H9 (cell line): ENCODE measurements at places on chromosomes 11 and 22. TPM values are rescaled to one million over a fixed set of nuclear protein-coding genes. Genes with fewer than 3 reads are reported as not detected.
A peak's percentile ranks its signal among the peaks of the same experiment; 100 is the strongest.

Gene MFNG
- total RNA-seq: 2.0 and 3.3 TPM in 2 replicates

Gene CBX6
- 31.4 and 32.8 TPM in 2 replicates for total RNA-seq

Gene ZP1
- total RNA-seq: not detected in 2 replicates

Gene MEI1
- total RNA-seq: 0.20 TPM in 1 of 2 replicates, not detected in the other

Gene ANKK1
- total RNA-seq: 0.11 and 0.20 TPM in 2 replicates

Gene AIFM3
- 1.9 and 2.3 TPM in 2 replicates for total RNA-seq

Gene PTPRCAP
- total RNA-seq: 1.7 and 1.9 TPM in 2 replicates

Gene ACTN3
- total RNA-seq: 45.7 TPM in 2 replicates

Gene SHISAL1
- total RNA-seq: 2.9 and 3.0 TPM in 2 replicates

DNA sequence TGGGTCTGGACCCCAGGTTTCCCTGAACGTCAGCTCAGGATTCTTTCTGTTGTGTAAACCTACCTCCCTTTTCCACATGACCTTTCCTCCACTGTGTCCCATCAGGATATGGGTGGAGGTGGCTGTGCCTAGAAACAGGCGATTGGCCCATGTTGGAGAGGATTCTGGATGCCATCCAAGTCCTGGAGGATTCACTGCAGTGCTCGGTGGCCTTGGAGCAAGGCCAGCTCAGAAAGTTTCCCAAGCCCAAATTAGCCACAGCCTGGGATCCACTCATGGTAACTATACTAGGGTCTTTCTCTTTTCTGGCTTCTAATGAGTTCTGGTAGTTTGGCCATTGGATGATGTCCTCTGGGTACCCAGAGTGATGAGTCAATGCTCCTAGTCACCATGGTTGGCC is 141.6 kb downstream of the SNX19 start:
- H3K27ac ChIP-seq: no peak overlapping the region
- no peaks in the 10 kb centered on the region for H3K4me1 ChIP-seq
- H3K27me3 ChIP-seq: no peaks in the 10 kb centered on the region; the same call in 1 of the 2 replicates
- DNase-seq: no peak
- H3K4me3 ChIP-seq: no peak overlapping the region
- no peaks in the 10 kb centered on the region for H3K36me3 ChIP-seq

DNA sequence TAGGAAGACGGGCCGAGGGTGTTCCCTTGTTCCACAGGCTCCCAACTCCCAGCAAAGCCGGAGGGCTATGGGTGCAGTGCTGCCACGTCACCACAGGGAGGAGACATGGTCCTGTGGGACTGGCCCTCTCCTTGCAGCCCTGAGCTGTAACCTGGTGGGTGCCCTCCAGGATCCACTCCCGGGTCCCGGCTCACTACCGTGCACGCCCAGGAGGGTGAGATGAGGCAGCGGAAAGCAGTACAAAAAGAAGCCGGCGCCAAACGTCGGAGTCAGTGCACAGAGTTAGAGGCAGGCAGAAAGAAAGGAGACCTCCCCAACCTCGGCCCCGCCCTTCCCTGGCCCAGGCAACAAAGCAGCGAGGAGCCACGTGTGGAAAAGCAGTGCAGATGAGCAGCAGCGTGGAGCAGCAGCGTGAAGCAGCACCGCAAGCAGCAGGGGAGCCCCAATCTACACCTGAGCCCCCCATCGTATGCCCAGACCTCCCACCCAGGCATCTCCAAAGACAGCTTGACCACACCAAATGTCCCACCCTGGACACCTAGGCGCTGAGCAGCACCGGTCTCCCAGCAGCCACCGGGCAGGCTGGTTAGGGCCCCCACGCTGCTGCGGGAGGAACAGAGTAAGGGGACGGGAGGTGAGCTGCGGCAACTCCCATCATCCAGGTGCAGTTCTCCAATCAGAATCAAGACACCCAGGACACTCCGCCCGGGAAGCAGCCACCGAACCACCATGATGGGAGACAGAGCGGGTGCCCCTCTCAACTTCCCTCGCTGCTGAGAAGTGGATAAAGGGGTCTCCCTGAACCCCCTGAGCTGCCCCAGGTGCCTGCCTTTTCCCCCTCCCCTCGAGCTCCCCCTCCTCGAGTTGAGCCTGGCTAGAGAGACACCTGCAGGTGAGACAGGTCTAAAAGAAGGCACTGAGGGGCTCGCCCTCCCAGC is 28.8 kb downstream of the IGSF9B start:
- H3K4me1 ChIP-seq: no peaks in the 10 kb centered on the region
- H3K27ac ChIP-seq: no peak overlapping the region
- peak; percentile 88 for DNase-seq
- no peaks in the 10 kb centered on the region for H3K27me3 ChIP-seq
- peaks cover 52% of the 10 kb centered on the region for H3K36me3 ChIP-seq
- H3K4me3 ChIP-seq: no peak overlapping the region

- H3K27ac ChIP-seq: no peak overlapping the region
- no peaks in the 10 kb centered on the region for H3K4me1 ChIP-seq
- H3K27me3 ChIP-seq: no peaks in the 10 kb centered on the region
- no peak for DNase-seq
- no peak overlapping the region for H3K4me3 ChIP-seq
These were observed 14.0 kb downstream of the RAC2 start for GRCh38 chr22:37229805-37230672.

DNA sequence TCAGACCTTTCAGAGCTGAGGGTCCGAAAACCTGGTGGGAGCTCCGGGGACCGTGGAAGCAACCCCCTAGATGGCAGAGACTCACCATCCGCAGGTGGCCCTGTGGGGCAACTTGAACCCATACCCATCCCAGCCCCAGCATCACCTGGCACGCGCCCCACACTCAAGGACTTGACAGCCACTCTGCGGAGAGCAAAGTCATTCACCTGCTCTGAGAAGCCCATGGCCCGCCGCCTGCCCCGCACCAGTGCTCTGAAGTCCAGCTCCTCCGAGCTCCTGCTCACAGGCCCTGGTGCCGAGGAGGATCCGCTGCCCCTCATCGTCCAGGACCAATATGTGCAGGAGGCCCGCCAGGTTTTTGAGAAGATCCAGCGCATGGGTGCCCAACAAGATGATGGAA is 2.0 kb downstream of the ARHGEF17 start:
- no peaks in the 10 kb centered on the region for H3K4me1 ChIP-seq
- peaks cover 4% of the 10 kb centered on the region; the same call in 1 of the 2 replicates for H3K27me3 ChIP-seq
- DNase-seq: no peak
- H3K4me3 ChIP-seq: peak overlapping the region; percentile 44; the same call in 2 of the 3 replicates
- H3K27ac ChIP-seq: no peak overlapping the region

- no peak overlapping the region for H3K27ac ChIP-seq
- H3K4me3 ChIP-seq: peak overlapping the region; percentile 41
- DNase-seq: peak; percentile 84
- H3K27me3 ChIP-seq: peaks cover 57% of the 10 kb centered on the region
- peaks cover 5% of the 10 kb centered on the region; the same call in 1 of the 2 replicates for H3K4me1 ChIP-seq
- peaks cover 2% of the 10 kb centered on the region; the same call in 1 of the 3 replicates for H3K36me3 ChIP-seq
These were observed 2.5 kb upstream of the CALCA start for GRCh38 chr11:14974515-14975251.

DNA sequence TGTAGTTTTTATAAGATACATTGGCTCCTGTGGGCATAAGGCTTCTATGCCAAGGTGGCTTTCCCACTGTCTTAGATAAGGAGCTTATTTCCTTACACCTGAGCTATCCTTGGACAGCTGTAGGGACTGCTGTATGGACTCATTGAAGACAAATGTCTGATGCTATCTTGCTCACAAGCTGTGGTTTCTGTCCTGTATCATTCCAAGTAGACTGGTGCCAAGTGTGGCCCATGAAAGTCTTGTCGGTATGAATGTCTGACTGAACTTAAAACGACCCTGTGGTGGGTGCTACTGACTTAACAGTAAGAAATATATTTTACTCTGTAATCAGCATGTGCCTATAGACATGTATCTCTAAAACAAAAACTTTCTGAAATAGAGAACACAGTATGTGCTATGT is 45.0 kb downstream of the LARGE2 start:
- H3K36me3 ChIP-seq: peaks cover 18% of the 10 kb centered on the region; the same call in 1 of the 2 replicates
- DNase-seq: no peak
- H3K4me3 ChIP-seq: no peak overlapping the region
- no peaks in the 10 kb centered on the region for H3K27me3 ChIP-seq
- no peak overlapping the region for H3K27ac ChIP-seq

GRCh38 chr11:74570266-74571061 is 21.9 kb upstream of the POLD3 start:
- H3K27me3 ChIP-seq: no peaks in the 10 kb centered on the region
- no peaks in the 10 kb centered on the region for H3K4me1 ChIP-seq
- no peak overlapping the region for H3K27ac ChIP-seq

DNA sequence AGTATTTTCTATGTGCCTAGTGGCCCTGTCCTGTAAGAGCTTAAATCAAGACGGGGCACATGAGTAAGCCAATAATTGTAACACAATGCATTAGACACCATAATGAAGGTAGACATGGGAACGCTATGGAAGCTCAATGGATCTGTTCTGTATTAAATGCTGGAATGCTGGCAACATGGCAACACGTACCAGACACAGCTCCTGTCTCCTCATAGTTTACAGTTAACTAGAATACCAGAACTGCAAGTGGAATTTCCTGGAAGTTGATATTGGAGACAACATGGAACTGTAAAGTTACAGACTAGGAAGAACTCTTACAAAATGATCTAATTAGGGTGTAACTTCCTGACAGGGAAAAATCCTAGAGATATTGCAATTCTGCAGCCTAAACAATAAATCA is 12.4 kb downstream of the P4HA3 start:
- no peaks in the 10 kb centered on the region for H3K36me3 ChIP-seq
- no peak overlapping the region for H3K27ac ChIP-seq
- no peak overlapping the region for H3K4me3 ChIP-seq
- no peak for DNase-seq

DNA sequence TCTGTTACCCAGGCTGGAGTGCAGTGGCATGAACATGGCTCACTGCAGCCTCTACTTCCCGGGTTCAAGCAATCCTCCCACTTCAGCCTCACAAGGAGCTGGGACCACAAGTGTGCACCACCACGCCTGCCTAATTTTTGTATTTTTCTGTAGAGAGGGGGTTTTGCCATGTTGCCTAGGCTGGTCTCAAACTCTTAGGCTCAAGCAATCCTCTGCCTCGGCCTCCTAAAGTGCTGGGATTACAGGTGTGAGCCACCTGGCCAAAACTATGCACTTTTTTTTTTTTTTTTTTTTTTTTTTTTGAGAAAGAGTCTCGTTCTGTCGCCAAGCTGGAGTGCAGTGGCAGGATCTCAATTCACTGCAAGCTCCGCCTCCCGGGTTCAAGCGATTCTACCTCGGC is 12.4 kb upstream of the CLDN5 start:
- no peak overlapping the region for H3K27ac ChIP-seq
- H3K27me3 ChIP-seq: no peaks in the 10 kb centered on the region
- H3K36me3 ChIP-seq: no peaks in the 10 kb centered on the region
- no peak for DNase-seq
- no peak overlapping the region for H3K4me3 ChIP-seq
- H3K4me1 ChIP-seq: no peaks in the 10 kb centered on the region

DNA sequence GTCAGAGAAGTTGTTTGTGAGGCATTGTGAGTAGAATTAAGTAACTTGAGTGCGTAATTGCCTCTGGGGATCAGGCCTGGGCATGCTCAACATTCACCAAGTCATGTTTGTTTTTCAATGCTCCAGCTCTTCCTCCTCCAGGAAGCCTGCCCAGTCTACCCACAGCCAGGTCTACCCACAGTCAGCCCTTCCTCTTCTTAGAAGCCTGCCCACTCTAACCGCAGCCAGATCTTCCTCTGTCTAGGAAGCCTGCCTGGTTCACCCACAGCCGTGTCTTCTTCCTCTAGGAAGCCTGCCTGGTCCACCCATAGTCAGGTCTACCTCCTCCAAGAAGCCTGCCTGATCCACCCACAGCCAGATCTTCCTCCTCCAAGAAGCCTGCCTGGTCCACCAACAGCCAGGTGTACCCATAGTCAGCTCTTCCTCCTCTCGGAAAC is 25.0 kb downstream of the LRP5 start:
- no peak overlapping the region for H3K4me3 ChIP-seq
- H3K4me1 ChIP-seq: peaks cover 3% of the 10 kb centered on the region; the same call in 1 of the 2 replicates
- H3K27me3 ChIP-seq: no peaks in the 10 kb centered on the region
- no peak for DNase-seq
- H3K36me3 ChIP-seq: peaks cover 2% of the 10 kb centered on the region; the same call in 2 of the 3 replicates

GRCh38 chr11:13338019-13338426 is 60.4 kb downstream of the BMAL1 start:
- no peaks in the 10 kb centered on the region for H3K4me1 ChIP-seq
- no peak overlapping the region for H3K27ac ChIP-seq
- no peaks in the 10 kb centered on the region for H3K27me3 ChIP-seq

- no peak for DNase-seq
- no peak overlapping the region for H3K27ac ChIP-seq
- H3K4me3 ChIP-seq: no peak overlapping the region
These were observed 14.7 kb upstream of the PTS start for GRCh38 chr11:112211536-112211935.

DNA sequence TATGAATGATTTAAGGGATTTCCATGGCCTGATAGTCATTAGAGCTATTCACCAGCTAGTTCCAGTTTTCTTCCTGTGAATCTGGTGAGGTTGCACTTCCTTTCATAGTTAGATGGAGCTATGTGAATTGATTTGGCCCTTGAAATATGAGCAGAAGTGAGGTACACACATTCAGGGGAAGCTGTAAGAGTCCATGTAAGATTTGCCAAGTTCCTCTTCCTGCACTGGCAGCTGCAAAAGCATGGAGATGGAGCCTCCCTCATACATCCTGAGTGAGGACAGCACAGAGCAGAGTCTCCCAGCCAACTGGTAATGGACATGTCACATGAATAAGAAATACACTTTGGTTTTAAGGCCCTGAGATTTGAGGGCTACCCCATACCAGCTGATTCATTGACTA is 111.7 kb downstream of the CD44 start:
- no peaks in the 10 kb centered on the region for H3K36me3 ChIP-seq
- no peak for DNase-seq
- no peak overlapping the region for H3K27ac ChIP-seq
- no peak overlapping the region for H3K4me3 ChIP-seq
- H3K27me3 ChIP-seq: no peaks in the 10 kb centered on the region

DNA sequence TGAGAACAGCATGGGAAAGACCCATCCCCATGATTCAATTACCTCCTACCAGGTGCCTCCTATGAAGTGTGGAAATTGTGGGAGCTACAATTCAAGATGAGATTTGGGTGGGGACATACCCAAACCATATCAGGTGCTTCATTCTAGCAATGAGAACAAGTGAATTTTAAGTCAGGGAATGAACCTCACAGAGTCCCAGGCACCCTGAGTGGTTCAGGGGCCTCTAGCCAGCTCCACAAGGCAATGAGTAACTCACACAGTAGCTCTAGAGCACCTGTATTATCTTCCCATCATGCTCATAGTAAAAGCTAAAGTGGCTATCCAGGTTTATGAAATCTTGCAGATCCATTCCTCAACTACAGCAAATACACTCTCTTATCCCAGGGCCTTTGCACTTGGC is 13.1 kb upstream of the ACCSL start:
- peak; percentile 3 for DNase-seq
- H3K36me3 ChIP-seq: no peaks in the 10 kb centered on the region
- H3K27me3 ChIP-seq: no peaks in the 10 kb centered on the region
- H3K27ac ChIP-seq: no peak overlapping the region
- H3K4me3 ChIP-seq: no peak overlapping the region

DNA sequence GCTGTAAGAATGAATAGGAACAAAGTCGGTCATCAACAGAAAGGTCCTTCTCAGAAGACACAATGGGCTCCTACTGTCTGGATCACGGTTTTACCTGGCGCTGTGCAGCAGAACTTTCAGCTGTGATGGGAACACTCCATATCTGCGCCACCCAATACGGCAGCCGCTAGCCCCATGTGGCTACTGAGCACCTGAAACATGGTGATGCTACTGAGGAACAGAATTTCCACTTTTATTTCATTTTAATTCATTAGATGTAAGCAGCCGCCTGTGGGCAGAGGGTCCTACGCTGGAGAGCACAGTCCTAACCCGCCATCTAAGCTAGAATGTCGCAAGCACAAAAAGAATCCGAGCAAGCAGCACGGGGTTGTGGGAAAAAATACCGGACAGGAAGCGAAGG is 2.7 kb downstream of the SULT4A1 start:
- no peak overlapping the region for H3K27ac ChIP-seq
- H3K27me3 ChIP-seq: no peaks in the 10 kb centered on the region
- peak; percentile 14 for DNase-seq
- H3K4me3 ChIP-seq: no peak overlapping the region
- peaks cover 12% of the 10 kb centered on the region; the same call in 1 of the 2 replicates for H3K4me1 ChIP-seq
- H3K36me3 ChIP-seq: peaks cover 17% of the 10 kb centered on the region
